ENCODE measurements at places on chromosomes 5 and 9. TPM values are rescaled to one million over a fixed set of nuclear protein-coding genes. Genes with fewer than 3 reads are reported as not detected.

RPS23 gene
- total RNA-seq, result 2,928 TPM

ADGRD2 gene
- not detected for total RNA-seq

HAVCR1 gene
- total RNA-seq, result not detected

MEIKIN gene
- total RNA-seq, result not detected

TNFSF15 gene
- 0.09 TPM for total RNA-seq

PCDHA3 gene
- total RNA-seq, result not detected

SAXO1 gene
- total RNA-seq, result not detected

LCN9 gene
- total RNA-seq, result not detected

IFNK gene
- total RNA-seq, result not detected

ADAMTS2 gene
- total RNA-seq, result not detected

LIFR gene
- total RNA-seq, result not detected

CRHBP gene
- total RNA-seq, result 41.6 TPM

SPINK4 gene
- total RNA-seq, result not detected

SPINK9 gene
- total RNA-seq, result not detected

SLC1A3 gene
- total RNA-seq, result not detected

CKMT2 gene
- not detected for total RNA-seq

SCGB3A2 gene
- not detected for total RNA-seq

LECT2 gene
- not detected for total RNA-seq

CD14 gene
- 0.52 TPM for total RNA-seq

DDX4 gene
- not detected for total RNA-seq

SARDH gene
- 42.8 TPM for total RNA-seq

UBAC1 gene
- 42.4 TPM for total RNA-seq

OBP2B gene
- not detected for total RNA-seq

GABRA6 gene
- total RNA-seq, result not detected

Measured in OCI-LY7 (cell line).